ENCODE measurements at places on chromosomes 1 and 21. TPM values are rescaled to one million over a fixed set of nuclear protein-coding genes. Genes with fewer than 3 reads are reported as not detected.

Gene NTNG1
- not detected for total RNA-seq

Gene PIK3CD
- total RNA-seq: 16.1 TPM

Gene FCRL2
- not detected for total RNA-seq

Gene PLXNA2
- total RNA-seq: 7.0 TPM

Gene C1orf56
- 3.2 TPM for total RNA-seq

Gene GPR89B
- total RNA-seq: 9.9 TPM

Gene GREM2
- not detected for total RNA-seq

Gene LCE2A
- not detected for total RNA-seq

Gene SPRR5
- not detected for total RNA-seq

Gene NTMT2
- total RNA-seq: not detected

Gene AQP10
- total RNA-seq: not detected

Gene PLA2G2F
- not detected for total RNA-seq

Gene LCE1D
- total RNA-seq: not detected

Gene XCL2
- total RNA-seq: not detected

Gene STX12
- total RNA-seq: 50.8 TPM

Gene MX2
- total RNA-seq: 115 TPM

Gene TNFRSF4
- total RNA-seq: not detected

Gene CEP170
- 65.4 TPM for total RNA-seq

Gene TMEM52
- total RNA-seq: 0.39 TPM

Gene IL20
- total RNA-seq: not detected

Gene CHAF1B
- total RNA-seq: 10.3 TPM

Gene NT5C1A
- total RNA-seq: not detected

Gene FNDC5
- total RNA-seq: 0.48 TPM

Gene GPR3
- total RNA-seq: 6.4 TPM

Gene OLFML2B
- total RNA-seq: 20.3 TPM

Gene CRABP2
- 66.6 TPM for total RNA-seq

Gene OVAAL
- 0.68 TPM for total RNA-seq

Gene BCL2L15
- total RNA-seq: not detected

Gene BGLAP
- total RNA-seq: 17.7 TPM

Gene NHLH2
- total RNA-seq: not detected
